ENCODE measurements at places on chromosomes 1 and 21. TPM values are rescaled to one million over a fixed set of nuclear protein-coding genes. Genes with fewer than 3 reads are reported as not detected.

TRABD2B gene
- total RNA-seq: not detected

DMRTA2 gene
- not detected for total RNA-seq

TNFAIP8L2 gene
- 0.20 TPM for total RNA-seq

NCF2 gene
- total RNA-seq: under 0.01 TPM

RHD gene
- 0.20 TPM for total RNA-seq

PGLYRP4 gene
- not detected for total RNA-seq

FOXE3 gene
- total RNA-seq: not detected

PPM1J gene
- 0.65 TPM for total RNA-seq

MPL gene
- total RNA-seq: not detected

SUSD4 gene
- 0.44 TPM for total RNA-seq

PRR9 gene
- total RNA-seq: not detected

KLF17 gene
- total RNA-seq: not detected

DYNLT4 gene
- total RNA-seq: 0.40 TPM

SLC30A7 gene
- total RNA-seq: 22.0 TPM

OR2T5 gene
- not detected for total RNA-seq

HSF2BP gene
- 0.44 TPM for total RNA-seq

RGS21 gene
- total RNA-seq: not detected

LRRC7 gene
- total RNA-seq: under 0.01 TPM

ADAM30 gene
- not detected for total RNA-seq

USP1 gene
- total RNA-seq: 15.7 TPM

SLFNL1 gene
- total RNA-seq: under 0.01 TPM

RPL11 gene
- total RNA-seq: 1,276 TPM

F3 gene
- 1.4 TPM for total RNA-seq

CTSK gene
- total RNA-seq: 0.65 TPM

ZNF683 gene
- not detected for total RNA-seq

EFNA1 gene
- 127 TPM for total RNA-seq

CELA2B gene
- not detected for total RNA-seq

TACSTD2 gene
- total RNA-seq: 56.2 TPM
